ENCODE measurements at places on chromosomes 1 and 21. TPM values are rescaled to one million over a fixed set of nuclear protein-coding genes. Genes with fewer than 3 reads are reported as not detected.

GRCh38 chr1:19557609-19558051, 72.3 kb upstream of the CAPZB start:
- no peak for DNase-seq

- no peak for DNase-seq
Measured at GRCh38 chr1:41486371-41487125, 2.1 kb upstream of the EDN2 start.

DNA sequence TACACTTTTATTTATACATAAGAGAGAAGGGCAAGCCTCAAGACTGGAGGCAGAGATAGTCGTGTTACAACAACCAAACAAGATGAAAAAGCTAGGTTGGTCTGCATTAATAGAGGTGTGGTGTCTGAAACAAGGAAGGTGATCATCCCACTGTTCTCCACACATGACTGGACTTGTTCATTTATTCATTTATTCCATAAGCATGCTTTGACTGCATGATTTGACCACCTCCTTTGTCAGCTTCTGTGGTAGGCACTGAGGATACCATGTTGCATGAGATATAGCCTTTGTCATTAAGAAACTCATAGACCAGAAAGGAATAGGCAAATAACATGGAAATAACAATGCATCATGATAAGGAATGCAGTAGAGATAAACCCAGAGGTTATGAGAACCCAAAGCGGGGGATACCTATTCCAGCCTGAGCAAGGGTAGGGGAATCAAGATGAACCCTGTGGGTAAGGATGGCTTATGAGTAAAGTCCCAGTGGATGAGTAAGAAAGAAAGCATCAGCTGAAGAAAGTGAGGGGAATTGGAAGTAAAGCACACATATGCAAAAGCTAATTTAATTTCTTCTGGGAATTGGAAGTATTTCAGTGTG, 173.7 kb upstream of the FGGY start:
- DNase-seq, result no peak

- no peak for DNase-seq
Measured at GRCh38 chr1:8457760-8458381, 140.0 kb downstream of the SLC45A1 start.

GRCh38 chr1:24915816-24916602, 14.1 kb downstream of the RUNX3 start:
- no peak for DNase-seq

- no peak for DNase-seq
Measured at GRCh38 chr1:180043785-180044184, 89.2 kb downstream of the CEP350 start.

GRCh38 chr1:147541672-147542568, 619 bp downstream of the BCL9 start:
- peak; percentile 68 for DNase-seq

DNA sequence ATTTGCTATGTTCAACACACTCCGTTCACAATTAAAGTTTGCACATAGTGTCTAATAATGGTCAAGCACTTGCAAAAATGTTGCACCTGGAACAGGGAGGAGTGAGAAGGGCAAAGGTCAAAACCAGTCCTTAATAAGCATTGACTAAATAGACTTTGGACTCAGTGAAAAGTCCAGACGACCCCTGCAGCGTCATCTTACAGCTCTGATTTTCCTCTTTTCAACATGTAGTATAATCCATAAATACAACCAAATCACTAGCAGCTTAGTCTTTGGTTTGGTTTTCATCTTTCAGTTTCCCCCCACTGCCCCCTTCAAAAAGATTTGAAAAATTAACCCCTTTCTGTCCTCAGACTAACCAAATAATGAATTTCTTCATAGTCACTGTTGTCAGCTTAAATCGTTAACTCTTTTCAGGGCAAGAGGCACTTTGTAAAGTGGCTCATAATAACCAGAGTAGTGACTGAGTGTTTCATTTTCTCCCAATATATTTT, 290.3 kb downstream of the PTPRC start:
- no peak for DNase-seq

GRCh38 chr21:41869771-41870170, 9.4 kb downstream of the PRDM15 start:
- no peak for DNase-seq

- no peak for DNase-seq
Measured at GRCh38 chr1:109396513-109396839, 1.2 kb downstream of the SORT1 start.

DNA sequence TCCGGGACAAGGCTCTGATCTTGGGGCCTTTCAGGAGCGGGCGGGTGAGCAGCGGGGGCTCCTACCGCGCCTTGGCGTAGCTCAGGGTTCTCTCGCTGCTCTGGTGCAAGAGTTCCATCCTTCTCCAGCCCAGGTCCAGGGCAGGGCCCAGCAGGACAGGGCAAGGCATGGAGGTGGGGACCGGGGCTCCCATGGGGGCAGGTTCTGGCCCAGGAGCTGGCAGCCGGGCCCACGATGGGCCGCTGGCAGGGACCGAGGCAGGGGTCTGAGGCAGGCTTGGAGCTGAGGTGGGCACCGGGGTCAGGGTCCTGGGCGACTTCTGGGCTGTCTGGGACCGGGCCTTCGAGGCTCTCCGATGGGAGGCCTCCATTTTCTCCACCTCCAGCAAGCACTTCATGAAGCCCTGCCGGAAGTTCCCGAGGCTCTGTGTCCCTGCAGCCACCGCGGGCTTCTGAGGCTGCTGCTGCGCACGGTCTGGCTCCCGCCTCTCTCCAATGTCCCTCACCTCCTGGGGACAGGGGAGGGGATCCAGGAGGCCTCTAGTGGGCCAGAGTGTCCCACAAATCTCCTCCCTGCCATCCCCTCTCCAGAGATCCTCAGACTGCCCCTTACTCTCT, 27.6 kb downstream of the SPATA21 start:
- no peak for DNase-seq

DNA sequence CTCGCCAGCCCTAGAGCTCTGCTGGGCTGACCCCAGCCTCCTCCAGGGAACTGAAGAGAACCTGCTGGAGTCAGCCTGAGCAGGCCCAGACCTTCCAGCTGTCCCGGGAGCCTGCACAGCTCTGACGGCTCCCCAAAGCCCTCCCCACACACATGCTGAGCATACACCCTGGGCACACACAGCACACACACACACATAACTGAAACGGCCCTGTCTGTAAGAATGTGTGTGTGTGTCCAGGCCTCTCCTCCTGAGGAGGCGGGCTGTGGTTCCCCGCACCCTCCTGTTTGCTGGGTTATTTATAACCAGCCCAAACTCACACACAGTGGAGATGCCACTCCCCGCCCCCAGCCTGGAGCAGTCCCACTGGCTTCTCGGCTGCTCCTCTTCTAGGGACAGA, 20.2 kb downstream of the SDC3 start:
- no peak for DNase-seq

DNA sequence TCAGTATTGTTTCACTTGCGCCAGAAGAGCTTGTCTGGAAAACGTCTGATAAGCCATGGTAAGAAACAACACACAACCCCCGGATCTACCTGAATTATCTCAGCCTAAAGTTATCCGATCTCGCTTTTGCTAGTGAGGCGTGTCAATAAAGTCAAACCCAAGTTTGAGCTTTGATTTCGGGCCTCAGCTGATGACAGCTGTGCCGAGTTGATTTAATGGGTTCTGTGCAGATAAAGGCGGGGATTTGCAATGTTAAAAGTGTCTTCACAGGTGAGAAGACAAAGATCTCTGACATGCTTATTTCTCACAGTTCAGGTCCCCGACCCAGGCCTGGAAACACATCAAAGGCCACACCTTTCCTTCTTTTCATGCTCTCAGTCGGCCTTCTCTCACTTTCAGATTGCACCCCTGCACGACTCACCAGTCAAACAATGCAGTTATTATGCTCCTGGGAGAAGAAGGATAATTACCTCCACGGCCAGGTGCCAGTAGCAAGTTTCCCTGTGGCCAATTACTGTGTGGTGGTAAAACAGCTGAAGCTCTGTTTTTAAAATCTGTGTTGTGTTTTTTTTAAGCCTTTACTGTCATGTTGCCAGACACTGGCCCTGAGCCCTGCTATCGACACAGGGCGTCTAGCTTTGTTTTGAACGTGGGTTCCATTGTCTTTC, 245.3 kb upstream of the RUNX1 start:
- DNase-seq, result no peak

DNA sequence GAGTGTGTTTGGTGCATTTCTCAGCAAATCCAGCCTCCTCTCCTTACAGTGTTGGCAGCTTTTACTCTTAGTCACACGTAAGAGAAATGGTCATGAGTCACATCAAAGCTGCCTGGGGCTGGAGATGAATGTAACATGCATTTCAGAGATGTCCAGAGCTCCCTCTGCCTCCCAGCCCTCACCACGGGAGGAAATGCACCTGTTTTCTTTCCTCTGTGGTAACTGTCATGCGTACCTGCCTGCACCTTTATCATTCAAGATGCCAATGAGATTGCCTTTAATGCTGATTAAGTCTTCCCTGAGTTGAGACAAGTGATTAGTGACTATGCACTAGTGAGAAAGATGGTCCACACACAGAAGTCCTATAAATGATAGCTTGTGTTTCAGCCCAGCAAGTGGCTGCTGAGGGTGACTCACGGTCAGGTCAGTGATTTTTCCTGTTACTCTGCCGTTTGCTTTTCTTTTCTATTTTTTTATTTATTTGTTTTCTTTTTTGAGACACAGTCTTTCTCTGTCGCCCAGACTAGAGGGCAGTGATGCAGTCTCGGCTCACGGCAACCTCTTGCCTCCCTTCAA, 277.3 kb upstream of the FMN2 start:
- no peak for DNase-seq

GRCh38 chr1:151254217-151255213, at the start of gene PSMD4:
TSS of gene PSMD4 (plus strand) at chr1:151254734. CDS start at chr1:151254783, 49 bp downstream.
- DNase-seq, result peak; percentile 96

GRCh38 chr1:56844545-56845136, 10.0 kb upstream of the C8A start:
- DNase-seq, result no peak

DNA sequence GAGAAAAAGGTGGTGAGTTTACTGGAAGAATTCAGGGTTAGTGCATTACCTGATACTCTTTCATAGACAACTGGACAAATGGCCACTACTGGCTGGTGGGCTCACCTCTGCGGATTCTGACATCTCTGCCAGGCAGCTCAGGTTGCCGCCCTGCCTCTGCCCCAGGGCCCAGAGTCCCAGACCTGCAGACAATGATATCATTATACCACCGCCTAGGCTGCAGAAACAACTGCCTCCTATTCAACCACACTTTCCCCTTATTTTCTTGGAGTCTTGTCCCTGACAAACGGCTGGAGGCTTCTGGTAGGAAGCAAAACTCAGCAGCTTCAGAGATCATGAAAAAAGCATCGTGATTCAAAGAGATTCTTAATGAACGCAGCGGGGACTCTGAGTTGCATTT, 37.0 kb downstream of the IRF2BP2 start:
- DNase-seq, result no peak

DNA sequence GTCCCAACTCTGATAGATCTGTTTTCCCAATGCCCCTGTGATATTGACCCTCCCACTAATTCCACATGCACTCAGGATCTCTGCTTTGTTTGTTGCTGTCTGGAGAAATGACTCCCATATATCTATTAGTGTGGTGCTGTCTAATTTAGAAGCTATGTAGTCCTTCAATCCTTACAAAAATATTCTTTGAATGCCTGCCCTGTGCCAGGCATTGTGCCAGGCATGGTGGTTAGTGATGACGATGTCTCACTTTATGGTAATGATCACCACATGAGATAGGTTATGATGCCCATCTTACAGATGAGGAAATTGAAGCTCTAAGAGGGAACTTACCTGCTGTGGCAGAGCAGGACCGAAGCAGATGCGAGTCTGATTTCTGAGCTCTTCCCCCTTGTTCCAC, 12.9 kb downstream of the MYOG start:
- no peak for DNase-seq

LCE1A gene
- not detected for total RNA-seq

DMRTA2 gene
- total RNA-seq, result not detected

ATP5PF gene
- 76.7 TPM for total RNA-seq

AGBL4 gene
- total RNA-seq, result not detected

RNF207 gene
- total RNA-seq, result 12.7 TPM

CD84 gene
- total RNA-seq, result 20.7 TPM
